ENCODE measurements at places on chromosomes 1 and 21.

DNA sequence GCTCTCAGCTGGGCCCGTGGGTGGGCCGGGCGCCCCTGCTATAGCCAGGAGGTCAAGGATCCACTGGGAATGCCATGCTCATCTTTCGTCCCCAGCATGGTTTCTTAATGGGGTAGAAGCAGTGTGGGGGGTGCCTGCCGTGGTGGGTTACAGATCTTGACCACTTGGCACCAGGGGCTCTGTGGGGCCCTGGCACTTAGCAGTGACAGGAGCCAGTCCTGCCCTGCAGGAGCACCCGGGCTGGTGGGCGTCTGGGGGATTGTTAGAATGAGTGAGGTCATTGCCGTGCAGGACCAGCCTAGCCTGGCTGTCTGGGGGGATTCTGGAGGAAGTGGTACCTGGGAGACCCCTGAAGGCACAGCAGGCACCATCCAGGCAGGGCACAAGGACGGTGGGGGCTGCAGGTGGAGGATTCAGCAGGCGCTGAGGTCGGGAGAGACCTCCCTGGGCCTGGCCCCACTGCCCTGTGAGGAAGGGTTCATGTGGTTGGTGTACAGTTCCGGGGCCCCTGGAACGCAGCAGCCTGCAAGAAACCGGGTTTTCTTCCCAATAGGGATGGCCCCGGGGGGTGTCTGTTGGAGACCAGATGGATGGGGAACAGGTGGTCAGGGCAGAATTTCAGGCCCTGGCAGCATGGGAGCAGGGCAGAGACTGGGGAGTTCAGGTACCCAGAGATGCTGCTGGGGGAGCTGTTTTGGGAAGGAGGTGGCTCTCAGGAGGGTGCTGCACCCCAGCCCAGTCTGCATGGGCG, 4.8 kb downstream of the AIRE start:
- peak; percentile 3 for DNase-seq

- DNase-seq, result no peak
Observed at GRCh38 chr1:64304823-64305222, 101.4 kb downstream of the UBE2U start.

DNA sequence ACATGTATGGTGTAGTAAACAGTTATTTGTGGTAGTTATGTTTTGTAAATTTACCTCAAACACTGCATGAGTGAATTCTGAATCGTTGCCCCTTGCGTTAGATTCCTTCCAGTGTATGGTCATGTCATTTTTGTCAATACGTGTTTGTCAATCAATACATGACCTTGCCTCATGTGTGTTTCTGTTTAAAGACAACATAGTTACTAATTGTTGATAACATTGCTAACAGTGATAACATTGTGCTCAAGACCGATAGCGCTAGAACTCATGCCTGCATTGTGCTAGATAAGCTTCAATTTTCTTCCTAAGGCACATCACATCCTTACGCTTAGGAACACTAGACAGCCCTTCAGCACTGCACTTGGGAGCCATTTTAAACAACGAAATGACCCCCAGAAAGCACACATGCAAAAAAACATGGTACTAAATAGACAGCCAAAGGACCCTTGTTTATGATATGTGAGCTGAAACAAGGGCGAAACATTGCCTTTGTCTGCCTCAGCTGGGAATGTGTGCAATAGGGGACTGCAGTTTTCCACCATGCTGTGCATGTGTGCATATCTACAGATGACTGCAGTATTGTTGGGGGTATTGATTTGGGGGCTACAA, 37.3 kb downstream of the MRPS6 start:
- DNase-seq, result no peak

DNA sequence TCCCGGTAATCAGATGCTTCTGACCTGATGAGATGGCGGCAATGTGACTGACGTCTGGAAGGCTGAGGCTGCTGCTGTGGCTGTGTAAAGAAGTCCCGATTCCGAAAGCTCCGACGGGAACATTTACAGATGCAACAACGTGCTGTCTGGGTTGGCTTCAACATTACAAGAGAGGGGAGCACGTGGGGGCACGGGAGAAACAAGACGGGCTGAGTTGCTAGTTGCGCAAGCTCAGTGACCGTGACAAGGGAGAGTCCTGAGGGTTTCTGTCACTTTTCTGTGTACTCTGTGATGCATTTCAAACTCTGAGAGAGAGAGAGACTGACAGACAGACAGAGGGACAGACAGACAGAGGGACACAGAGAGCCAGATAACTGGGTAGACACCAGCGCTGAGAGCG, 25.6 kb upstream of the LRRC47 start:
- no peak for DNase-seq

GRCh38 chr1:93448983-93449804, 1.3 kb downstream of the FNBP1L start:
- DNase-seq, result no peak

DNA sequence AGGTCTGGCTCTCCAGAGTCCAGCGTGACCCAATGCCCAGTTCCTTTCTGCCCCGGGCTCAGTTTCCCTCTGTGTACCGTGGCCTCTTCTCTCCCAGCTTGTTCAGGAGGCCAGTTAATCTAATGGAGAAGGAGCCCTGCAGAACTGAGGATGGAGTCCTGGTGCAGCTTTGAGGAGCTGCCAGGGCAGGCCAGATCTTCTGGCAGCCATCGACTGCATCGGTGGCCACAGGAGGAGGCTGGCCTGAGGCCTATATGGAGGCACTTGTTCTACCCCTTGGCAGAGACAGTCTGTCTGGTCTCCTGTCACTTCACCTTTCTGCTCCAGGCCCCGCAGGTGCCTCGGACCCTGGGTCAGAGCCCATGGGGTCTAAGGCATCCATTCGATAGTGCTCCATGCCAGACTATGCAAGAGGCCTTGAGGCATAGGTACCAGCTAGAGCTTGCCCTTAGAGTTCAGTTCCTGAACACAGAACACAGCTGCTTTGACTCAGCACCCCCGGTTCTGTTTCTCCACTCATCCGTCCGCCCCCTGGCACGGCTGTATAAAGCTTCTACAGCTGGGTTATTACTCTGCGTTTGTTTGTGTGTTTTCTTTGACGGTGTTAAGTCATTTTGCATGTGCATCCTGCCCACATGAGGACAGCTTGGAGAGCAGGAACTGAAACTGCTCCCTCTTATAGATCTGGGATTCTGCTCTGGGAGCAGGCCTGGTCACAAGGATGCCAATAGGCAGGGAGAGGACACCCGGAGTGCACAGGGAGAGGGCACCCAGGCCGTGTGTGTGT, 18.5 kb upstream of the LRRN2 start:
- no peak for DNase-seq

DNA sequence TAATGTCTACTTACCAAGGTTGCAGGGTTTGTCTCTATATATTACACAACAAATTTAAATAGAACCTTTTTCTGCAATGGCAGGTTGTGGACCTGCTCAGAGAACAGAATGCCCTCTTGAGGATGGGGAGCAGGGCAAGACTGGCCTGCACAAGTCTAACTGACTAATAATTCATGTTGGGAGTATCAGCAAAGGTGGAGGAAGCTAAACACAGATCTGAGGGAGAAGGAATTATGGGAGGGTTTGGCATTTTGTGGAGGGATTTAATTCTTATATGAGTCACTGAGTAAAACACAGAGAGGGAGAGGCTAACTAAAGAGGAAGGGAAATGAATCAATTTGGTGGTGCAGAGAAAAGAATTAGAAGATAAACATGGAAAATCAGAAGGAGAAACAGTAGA, 40.0 kb downstream of the CLDN17 start:
- no peak for DNase-seq

DNA sequence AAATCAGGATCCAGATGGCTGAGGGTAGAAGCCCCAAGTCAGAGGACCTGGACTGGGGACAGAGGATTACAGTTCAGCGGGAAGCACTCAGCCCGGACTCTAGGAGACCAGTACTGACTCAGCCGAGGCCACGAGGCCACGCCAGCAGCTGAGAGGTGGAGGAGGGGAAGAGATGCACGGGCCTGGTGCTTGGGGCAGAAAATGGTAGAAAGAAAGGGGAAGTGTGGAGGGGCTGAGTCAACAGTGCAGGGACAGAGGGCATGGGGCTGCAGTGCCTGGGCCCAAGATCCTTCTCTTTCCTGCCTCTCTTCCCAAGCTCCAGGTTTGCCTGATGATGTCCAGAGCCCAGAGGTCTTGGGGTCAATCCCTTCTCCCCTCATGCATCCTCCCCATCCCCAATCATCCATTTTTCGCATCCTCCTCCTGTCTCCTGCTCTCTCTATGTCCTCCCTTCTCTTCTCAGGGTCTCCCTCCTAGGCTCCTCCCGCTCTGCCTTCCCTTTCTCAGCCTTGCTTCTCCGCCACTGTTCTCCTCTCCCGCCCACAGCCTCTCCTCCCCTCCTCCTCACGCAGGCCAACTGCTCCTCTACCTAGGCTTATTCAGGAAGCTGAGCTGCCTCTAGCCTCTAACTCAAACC, 7.7 kb downstream of the ARHGEF2 start:
- DNase-seq, result peak; percentile 62

GRCh38 chr1:3902571-3903091, 2.6 kb upstream of the C1orf174 start:
- DNase-seq, result no peak

- DNase-seq, result no peak
Observed at GRCh38 chr21:32134441-32135130, 144.3 kb downstream of the MIS18A start.

- no peak for DNase-seq
Observed at GRCh38 chr1:226735576-226735975, 3.5 kb downstream of the ITPKB start.

DNA sequence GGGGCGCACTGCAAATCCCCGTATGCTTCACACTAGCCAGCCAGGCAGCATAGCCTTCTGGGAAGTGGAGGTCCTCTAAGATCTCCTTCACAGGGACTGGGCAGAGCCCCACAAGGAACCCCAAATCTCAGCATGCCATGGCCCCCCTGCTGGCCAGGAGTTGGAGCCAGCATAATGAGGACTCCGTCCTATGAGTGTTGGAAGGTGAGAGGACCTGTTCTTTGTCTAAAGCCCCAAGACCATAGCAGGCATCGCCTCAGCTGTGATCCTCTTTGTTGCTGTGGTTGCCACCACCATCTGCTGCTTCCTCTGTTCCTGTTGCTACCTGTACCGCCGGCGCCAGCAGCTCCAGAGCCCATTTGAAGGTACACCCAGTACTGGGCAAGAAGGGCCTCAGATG, 1.5 kb downstream of the SHISA4 start:
- DNase-seq, result no peak

DNA sequence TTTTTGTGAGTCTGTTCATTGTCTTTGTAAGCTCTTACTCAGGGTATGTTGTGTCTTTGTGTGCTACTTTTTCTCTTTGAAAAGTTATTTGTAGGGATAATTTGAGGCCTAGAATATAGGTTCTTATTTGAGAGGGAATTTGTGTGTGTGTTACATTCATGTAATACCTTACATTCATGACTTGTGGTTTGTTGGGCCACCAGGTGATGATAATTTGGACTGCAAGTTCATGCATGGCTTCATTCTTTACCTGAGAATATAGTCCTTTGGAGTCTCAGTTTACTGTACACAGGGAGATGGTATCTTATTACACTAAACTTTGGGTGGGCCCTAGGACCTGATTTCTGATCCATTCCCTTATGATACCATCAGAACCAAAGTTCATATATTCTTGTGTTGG, 51.8 kb upstream of the FASLG start:
- no peak for DNase-seq

- DNase-seq, result no peak
Observed at GRCh38 chr1:12447849-12448312, 170.1 kb downstream of the DHRS3 start.

- DNase-seq, result no peak
Observed at GRCh38 chr1:244860914-244861610, 3.3 kb downstream of the HNRNPU start.

GRCh38 chr1:200428482-200429205, 18.8 kb upstream of the ZNF281 start:
- DNase-seq, result no peak

- DNase-seq, result no peak
Observed at GRCh38 chr1:32100359-32100758, 7.5 kb upstream of the KPNA6 start.

DNA sequence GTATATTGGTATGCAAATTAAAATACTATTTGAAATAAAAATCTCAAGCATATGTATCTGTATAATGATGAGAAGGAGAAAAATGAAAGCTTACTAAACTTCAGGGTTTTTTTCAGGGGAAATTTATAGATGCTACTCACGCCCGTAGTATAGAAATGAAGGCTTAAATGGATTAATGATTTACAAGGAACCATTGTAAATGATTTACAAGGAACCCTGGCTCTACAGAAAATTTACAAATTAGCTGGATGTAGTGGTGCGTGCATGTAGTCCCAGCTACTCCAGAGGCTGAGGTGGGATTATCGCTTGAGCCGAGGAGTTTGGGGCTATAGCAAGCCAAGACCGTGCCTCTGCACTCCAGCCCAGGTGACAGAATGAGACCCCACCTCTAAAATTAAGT, 150.5 kb downstream of the PCBP3 start:
- DNase-seq, result no peak

GRCh38 chr1:27992276-27992675, 32.5 kb downstream of the XKR8 start:
- DNase-seq, result no peak

DNA sequence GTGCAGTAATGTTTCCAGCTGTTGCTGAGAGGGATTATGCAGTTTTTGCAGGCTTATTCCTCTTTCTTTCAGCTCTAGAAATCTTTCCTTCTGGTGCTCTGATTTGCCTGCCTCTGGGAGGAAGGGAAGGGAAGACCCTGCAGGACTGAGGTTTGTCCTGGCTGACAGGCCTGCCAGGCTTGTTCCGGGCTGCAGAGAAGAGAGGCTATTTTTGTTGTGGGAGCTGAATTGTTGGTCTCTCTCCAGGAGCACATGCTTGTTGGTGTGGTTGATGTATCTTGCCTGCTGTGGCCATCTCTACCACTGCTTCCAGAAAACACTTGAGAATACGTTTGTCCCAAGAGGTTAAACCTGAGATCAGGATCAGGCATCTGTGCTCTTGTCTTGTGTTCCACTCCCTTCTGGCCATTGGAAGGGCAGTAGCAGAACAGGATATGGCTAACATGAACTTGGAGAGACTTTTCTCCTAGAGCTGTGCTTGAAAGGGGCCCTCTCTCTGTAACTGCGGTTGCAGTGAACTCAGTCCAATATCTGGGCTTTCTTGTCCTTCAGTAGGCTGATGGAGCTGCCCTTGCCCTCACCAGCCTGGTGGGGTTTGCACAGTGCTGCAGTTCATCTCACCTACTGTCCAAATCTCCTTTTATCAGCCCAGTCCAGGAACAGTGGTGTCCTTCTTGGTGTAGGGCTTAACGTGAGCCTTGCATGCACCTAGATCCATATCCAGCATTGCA, 21.5 kb upstream of the SLC25A34 start:
- no peak for DNase-seq

DNA sequence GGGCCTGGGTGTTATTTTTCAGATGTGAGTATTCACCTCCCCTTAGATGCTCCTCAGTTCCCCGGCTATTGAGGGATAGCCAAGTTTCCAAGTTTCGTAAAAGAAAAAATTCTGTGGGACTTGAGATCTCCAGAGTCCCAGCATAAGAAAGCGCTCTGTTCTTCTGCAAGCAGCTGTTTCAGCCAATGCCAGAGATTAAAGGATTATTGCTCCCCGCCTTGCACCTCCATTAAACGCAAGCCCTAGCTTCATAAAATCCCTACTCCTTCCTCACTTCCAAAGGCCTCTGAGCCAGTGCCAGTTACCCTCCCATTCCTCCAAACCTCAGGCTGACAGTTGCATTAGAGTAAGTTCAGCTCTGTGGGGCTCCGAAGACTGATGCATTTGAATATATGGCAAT, 56.4 kb downstream of the CHIA start:
- DNase-seq, result no peak

Measured in GM06990 (cell line).